ENCODE measurements at places on chromosomes 4 and X.

DNA sequence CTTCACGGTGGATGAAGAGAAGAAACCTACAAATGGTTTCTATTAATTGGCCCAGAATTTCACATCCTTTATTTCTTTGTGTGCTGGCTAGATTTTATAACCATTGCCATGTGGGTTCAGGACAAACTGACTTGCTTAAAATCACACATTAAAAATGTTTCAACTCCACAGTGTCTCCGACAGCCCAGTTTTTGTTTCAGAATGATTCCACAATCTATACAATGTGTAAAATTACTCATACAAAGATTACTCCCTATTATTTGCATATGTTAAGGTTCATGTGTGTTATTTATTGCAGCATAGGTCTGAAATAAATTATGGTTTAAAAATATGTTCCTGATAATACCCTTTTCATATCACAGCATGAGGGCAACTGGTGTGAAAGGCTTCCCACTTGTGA is 20.6 kb downstream of the DCHS2 start:
- DNase-seq = no peak

GRCh38 chr4:10203851-10204250 is 87.3 kb upstream of the WDR1 start:
- DNase-seq = no peak

GRCh38 chr4:142614621-142615323 is 231.3 kb downstream of the INPP4B start:
- no peak for DNase-seq

DNA sequence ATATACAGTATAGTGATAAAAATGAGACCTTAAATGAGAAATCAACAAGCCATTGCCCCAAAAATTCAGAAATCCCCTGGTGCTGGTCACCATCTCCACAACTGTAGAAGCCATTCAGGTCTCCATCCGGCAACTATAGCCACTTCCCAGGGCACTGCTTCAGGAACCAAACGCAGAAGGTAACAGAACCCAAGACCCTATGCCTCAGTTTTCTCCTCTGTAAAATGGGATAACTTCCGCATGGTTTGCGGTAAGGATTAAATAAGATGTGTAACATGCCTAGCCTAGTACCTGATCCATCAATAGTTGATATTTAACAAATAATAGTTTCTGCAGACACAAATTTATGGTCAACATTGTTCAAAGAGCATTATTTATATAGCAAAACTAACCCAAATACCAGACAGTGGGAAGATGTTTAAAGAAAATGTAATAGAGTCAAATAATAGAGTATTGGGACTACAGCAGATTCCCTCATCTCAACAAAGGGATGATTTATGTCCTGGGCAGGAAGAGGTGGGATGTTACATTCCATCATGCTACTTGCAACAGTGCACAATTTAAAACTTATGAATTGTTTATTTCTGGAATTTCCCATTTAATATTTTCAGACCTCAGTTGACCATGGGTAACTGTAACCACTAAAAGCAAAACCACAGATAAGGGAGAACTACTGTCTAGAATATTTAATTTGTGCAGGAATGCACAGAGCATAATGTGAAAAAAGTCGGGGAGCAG is 30.0 kb downstream of the IRF2 start:
- no peak for DNase-seq

DNA sequence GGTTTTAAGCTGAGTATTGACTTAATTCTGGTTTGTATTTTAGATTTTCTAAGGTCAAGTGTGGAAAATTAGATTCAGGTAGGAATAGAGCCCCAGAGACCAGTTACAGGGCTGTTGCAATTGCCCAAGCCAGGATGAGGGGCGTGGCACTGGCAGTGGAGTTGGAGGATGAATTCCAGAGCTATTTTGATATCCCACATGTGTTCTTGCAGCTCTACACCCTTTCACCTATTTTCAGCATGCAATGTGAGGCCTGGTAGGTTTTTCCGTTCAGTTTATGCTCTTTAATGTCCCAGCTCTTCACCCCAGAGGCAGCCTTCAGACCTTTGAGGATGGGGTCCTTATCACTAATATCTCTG is 17.9 kb upstream of the OGT start:
- no peak for DNase-seq
